ENCODE measurements at places on chromosomes 5 and 9.

GRCh38 chr5:164578911-164579310 is 1073.5 kb downstream of the MAT2B start:
- DNase-seq, result no peak

GRCh38 chr9:119639287-119639955 is 270.2 kb upstream of the BRINP1 start:
- no peak for DNase-seq

- DNase-seq, result no peak
Observed at GRCh38 chr9:83503866-83504265, 34.3 kb downstream of the FRMD3 start.

GRCh38 chr5:62681117-62681850 is 102.7 kb downstream of the LRRC70 start:
- DNase-seq, result no peak

GRCh38 chr5:111229221-111229835 is 5.1 kb downstream of the CAMK4 start:
- DNase-seq, result no peak

DNA sequence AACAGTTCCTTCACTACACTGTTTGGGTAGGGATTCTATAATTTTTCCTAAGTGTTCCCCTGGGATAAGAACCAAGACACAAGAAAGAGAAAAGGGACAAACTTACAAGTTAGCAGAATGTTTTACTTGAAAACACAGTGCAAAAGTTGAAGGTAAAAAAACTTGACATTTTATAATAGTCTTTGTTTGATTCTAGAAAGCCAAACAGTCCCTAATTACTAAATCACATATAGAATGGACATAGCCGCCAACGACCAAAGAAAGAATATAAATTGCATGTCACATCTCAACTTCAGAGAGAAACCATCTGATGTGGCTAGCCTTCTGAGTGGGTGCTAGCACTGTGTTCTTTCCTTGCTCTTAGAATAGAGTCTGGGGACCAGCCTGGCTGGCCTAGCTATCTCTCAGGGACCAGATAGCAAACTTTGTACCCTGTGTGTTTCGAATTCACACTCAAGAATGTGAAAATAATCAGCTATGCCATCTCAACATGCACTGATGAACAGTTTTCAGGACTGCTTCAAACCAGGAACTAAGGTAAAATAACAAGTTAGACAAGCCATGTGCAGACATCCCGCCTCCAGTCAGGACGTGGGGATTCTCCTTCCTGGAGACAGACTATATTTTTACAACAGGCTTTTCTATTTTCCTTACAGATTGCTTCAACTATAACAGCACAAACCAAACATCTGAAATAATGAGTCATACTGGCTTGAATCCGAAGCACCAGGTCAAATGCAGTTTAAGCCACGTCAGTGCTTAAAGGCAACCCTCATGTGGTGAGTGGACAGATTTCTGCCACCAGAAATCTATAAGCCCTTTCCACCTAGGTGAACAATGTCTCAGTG is 53.7 kb downstream of the LHFPL2 start:
- DNase-seq, result peak; percentile 95

GRCh38 chr5:32479096-32479495 is 34.6 kb upstream of the ZFR start:
- no peak for DNase-seq

GRCh38 chr5:124262470-124262869 is 484.0 kb downstream of the ZNF608 start:
- no peak for DNase-seq

GRCh38 chr5:150358261-150359095 is 981 bp downstream of the TCOF1 start:
- no peak for DNase-seq

GRCh38 chr5:123176224-123176937 is 87.3 kb downstream of the PRDM6 start:
- no peak for DNase-seq

GRCh38 chr9:89862316-89862715 is 257.5 kb downstream of the GADD45G start:
- DNase-seq, result no peak

GRCh38 chr5:5326115-5326758 is 96.2 kb upstream of the ICE1 start:
- no peak for DNase-seq

GRCh38 chr9:118271331-118271730 is 567.1 kb downstream of the TLR4 start:
- no peak for DNase-seq
